ENCODE measurements at places on chromosomes 2 and 18.

- no peak for DNase-seq
Measured at GRCh38 chr18:8341481-8342230, 267.6 kb upstream of the RAB12 start.

DNA sequence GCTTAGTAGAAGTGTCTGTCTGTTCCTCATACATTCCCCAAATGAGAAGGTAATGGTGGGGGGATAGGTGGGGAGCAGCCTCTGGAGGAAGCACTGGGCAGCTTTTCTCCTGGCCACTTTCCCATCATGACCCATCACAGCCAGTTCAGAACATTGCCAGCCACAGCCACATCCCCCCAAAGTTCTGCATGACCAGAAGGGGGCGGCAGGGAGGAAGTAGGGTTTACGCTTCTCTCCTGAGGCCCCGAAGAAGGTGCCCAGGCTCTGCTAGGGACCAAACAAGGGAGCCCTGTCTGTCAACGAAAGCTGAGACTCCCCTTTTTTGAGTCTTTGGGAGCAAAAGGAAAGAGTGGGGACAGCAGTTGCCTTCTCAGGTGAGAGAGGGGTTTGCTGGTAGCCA is 7.7 kb downstream of the IGFBP5 start:
- DNase-seq: no peak

DNA sequence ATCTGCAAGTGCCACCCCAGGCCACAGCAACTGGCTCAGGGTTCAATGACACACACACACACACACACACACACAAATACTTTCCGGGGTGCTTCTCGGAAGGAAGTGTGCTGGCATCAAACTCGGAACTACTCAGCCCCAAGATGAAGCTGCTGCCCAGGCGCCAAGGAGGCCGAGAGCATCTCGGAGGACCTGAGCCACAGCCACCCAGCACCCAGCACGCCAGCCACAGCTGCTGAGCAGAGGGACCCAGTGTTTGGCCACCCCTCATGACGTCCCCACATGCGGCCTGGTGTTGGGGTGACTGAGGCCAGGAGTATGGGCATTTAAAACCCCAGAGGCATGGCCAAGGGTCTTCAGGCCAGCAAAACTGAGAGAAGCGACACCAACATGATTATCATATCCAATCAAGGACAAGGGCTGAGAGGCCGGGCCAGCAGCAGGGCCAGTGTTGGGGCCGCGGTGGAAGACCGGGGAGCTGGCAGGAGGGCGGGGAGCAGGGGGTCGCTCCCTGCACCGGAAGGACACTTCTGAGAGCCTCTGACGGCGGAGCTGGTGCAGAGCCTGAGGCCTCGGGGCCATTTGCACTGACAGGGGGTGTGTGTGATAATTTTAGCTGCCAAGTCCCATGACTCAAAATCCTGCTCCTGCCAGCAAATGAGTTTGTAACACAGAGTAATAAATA is 61.8 kb downstream of the BIN1 start:
- DNase-seq: no peak

GRCh38 chr18:23528580-23529472 is 25.5 kb downstream of the RMC1 start:
- no peak for DNase-seq

GRCh38 chr18:50981381-50981780 is 13.5 kb downstream of the ELAC1 start:
- no peak for DNase-seq

DNA sequence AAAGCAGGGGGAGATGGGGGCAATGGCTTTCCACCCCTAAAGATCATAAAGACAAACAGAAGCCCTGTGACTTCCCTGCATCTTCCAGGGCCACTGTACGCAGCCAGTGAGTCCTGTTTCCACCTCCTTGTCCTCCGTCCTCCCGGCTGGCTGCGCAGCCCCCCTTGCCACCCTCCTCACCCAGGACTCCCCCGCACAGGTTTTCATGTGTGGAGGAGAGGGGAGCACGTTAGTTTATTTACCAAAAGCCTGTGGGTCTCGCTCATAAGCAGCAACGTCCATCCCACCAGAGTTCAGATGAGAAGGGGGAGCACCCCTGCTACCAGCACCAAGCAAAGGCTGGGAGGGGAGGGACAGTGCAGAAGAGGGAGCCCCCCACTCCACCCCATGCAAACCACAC is 11.7 kb downstream of the CYP26B1 start:
- no peak for DNase-seq

GRCh38 chr2:165144315-165144714 is 59.5 kb downstream of the SCN3A start:
- DNase-seq: no peak

DNA sequence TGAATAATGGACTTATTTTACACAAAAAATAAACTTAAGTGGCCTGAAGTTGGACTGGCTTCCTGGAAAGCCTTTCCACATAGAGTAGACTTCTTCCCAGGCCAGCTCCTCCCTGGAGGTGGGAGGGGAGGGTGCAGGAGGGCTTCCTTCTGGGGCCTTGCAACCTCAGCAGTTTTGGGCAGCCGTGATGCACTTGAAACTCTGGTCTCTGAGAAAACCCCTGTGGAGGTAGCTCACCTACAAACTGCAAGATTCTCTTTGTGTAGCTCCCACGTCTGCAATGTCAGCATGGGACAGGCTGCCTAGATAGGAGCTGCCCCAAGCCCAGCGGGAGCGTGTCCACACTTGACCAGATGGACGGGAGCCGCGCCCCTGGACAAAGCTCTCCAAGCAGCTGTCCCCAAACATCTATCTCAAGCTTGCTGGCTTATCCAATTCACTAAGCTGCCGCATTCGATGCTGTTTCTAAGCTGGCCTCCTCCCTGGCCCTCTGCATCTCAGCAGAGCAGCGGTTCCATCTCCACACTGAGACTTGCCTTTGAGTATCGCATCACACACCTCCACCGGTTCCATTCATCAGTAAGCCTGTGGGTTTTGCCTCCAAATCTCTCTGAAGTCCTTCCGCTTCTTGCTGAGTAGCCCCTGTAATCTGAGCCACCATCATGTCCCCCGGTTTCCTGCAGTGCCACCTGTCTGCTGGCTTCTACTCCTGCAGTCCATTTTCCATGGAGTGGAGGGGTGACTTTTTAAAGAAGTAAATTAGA is 1.6 kb upstream of the LPIN1 start:
- DNase-seq: no peak

DNA sequence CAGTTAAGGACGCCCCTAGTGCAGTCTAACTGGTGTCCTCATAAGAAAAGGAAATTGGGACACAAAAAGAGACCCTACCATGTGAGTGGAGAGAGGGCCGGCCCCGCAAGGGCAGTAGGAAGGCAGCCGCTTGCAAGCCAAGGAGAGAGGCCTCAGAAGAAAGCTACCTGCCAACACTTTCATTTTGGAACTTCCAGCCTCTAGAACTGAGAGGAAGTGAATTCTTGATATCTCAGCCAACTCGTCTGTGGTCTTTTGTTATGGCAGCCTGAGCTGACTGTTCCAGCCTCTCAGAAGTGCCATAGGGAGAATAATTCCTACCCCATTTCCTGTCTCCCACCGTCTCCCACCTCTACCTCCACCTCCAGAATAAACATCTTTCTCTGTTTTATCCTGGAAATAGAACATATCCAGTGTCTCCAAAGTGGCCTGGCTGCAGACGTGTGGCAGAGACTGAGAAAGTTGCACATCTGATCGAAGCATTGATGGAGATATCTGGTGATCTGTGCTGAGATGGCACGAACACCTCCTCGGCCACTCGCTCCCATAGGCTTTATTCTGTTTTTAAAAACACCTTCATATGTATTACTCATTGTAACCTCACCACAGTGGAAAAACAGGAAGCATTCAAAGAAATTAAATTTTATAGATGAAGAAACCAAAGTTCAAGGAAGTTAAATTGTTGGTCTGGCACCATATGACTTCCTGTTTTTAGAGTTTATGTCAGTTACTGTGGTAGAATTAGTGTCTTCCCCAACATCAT is 39.5 kb upstream of the MARCO start:
- no peak for DNase-seq

GRCh38 chr2:204108330-204108751 is 171.8 kb downstream of the ICOS start:
- no peak for DNase-seq

DNA sequence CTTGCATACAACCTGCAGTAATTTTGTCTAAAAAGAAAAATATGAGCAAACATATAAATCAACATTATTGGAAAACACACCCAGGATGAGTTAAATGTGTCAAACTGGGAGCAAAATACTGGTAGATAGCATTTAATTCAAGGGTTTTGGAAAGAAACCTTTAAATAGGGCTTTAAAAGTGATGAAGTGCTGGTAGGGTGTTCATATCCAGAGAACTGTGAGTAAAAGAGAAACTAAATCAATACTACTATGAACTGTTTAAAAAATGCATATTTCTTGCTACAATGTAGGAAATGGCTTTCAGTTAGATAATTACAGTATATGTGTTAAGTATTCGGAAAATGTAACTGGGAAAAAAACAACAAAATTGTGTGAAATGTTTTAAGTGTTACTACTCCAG is 117.8 kb downstream of the ATAD2B start:
- DNase-seq: no peak

DNA sequence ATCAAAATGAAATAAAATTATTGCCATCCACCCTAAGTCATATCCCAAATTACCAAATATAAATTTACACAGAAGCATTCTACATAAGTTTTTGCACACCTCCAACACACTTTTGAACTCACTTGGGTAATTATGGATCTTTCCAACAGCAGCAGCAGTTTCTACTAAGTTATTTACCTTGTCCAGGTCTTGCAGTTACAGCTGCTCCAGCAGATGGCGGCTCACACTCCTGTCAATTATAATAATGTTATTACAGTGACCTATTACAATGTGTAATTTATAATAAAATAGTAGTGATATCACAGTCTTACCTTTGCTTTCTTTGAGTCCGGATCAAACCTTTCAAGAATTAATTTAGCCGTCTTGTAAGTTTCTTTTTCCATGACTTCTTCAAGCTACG is 37.9 kb downstream of the LNPK start:
- no peak for DNase-seq

DNA sequence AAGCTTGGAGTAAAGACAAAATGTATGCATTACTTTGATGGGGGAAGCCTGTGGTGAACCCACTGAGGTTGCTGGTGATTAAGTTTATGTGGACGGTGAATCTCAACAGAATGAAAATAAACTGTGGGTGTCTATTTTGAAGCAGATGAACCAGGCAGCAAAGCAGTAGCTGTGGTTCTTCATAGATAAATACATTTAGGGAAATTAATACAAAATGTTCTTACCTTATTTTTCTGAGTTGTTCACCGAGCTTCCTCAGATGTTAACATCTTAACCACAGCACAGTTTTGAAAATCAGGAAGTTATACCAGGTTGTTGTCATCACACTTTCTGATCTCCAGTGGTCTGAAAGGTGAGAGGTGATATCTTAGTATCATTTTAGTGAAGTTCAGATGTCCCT is 53.9 kb downstream of the NCK2 start:
- no peak for DNase-seq

DNA sequence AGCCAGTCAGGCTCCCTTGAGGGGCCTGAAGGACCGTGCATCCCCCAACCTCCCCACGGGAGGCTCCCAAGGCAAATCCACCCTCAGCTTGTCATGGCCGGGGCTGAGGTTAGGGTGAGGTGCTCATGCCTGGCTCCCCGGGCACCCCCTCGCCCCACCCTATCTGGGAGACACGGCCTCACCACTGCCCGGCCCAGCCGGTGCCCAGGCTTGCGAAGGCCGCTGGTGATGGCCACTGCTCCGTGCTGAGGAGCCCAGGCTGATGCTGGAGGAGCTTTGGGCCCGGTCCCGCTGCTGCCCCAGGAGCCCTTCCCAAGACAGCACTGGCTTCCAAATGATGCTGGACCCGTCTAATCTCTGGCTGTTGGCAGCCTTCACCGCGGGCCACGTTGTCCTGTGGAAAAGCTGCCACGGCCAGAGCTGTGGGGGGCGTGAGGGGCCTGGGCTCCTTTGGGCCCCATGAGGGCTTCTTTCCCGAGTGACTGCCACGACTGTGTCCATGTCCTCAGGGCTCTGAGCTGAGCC is 135.7 kb upstream of the CTDP1 start:
- DNase-seq: no peak

Measured in activated T-helper 1 cell treated with anti-CD3 and anti-CD28 coated beads, Interleukin-2, amount 50 U/mL, for 16 hours (primary cell).